Articular chondrocyte of knee joint (primary cell): ENCODE measurements at places on chromosomes 11 and 22. TPM values are rescaled to one million over a fixed set of nuclear protein-coding genes. Genes with fewer than 3 reads are reported as not detected.

The LIN7C gene
- total RNA-seq, result 89.2 and 95.8 TPM in 2 replicates

The RGL4 gene
- not detected in 2 replicates for total RNA-seq

The TRPC6 gene
- 0.26 and 0.65 TPM in 2 replicates for total RNA-seq

The SCGB1C1 gene
- total RNA-seq, result not detected in 2 replicates

The SCUBE2 gene
- total RNA-seq, result 2.1 and 4.8 TPM in 2 replicates
